Activated CD4-positive, CD25-positive, alpha-beta regulatory T cell treated with anti-CD3 and anti-CD28 coated beads, Interleukin-2, amount 50 U/mL, for 16 hours (primary cell): ENCODE measurements at places on chromosomes 13 and 19.

DNA sequence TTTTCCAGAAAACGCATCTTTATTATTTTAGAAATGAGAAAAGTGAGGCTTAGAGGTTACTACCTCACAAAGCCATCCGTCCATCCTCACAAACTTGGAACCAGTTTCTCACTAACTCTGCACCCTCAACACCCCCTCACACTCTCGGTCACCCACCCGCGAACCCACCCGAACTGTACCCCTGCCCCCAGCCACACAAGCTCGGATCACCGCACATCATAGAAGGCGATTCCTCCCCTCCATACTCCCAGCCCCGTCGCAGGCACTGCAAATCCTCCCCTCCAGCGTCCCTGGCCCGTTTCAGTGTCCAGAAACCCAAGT, 238 bp downstream of the ZNF260 start:
- DNase-seq = no peak

- DNase-seq = no peak
Measured at GRCh38 chr19:45852145-45852750, 10.7 kb downstream of the SYMPK start.

GRCh38 chr13:90846936-90847335, 500.6 kb upstream of the MIR17HG start:
- no peak for DNase-seq

- DNase-seq = no peak
Measured at GRCh38 chr13:69028936-69029335, 1078.7 kb upstream of the ATXN8OS start.

DNA sequence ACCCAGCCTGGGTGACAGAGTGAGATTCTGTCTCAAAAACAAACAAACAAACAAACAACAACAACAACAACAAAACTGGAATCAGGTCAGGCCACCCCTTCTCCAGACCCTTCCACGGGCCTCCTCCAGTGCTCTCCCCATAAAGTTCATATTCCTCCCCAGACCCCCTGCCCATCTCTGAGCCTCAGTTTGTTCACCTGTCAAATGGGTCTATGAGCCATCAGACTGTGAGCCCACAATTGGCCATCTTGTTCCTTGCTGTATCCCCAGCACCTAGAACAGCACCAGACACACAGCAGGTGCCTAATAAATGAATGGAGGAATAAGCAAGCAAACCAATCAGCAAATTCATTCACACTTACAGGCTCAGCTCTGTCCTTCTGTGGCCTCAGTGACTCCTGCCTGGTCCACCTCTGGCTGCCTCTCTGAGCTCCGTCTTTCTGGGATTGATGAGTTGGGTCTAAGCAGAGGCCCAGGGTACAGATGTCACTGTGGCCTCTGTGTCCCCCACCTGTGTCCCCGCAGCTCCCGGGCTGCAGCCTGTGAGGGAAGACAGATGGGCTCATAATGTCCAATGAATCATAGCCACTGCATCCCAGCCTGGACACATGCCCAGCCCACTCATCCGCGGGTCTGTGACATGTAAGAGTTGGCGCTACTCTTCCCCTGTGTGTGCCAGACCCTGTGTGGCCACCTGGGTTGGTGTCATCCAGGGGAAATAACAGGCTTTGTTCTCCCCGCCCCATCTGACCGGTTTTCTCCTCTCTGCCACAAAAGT, 19.6 kb upstream of the PTPRS start:
- DNase-seq = no peak

DNA sequence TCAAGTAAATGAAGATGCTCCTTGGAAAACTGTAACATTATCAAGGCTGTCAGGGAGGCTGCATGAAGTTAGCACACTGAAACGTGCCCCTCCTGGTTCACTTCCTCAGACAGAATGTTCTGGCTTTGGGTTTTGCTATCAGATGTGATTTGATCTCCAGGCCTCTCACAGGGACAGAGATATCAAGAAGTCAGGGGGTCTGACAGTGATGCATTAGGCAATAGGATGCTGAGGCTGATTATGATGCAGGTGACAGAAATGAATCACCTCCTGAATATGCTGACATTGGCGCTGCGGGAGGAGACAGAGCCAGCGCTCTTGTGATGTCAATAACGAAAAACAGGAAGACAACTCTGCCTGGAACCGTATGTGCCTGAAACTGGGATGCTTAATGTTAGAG, 278.5 kb downstream of the DCT start:
- DNase-seq = no peak

GRCh38 chr13:48489666-48490065, 43.2 kb downstream of the RCBTB2 start:
- DNase-seq = no peak

DNA sequence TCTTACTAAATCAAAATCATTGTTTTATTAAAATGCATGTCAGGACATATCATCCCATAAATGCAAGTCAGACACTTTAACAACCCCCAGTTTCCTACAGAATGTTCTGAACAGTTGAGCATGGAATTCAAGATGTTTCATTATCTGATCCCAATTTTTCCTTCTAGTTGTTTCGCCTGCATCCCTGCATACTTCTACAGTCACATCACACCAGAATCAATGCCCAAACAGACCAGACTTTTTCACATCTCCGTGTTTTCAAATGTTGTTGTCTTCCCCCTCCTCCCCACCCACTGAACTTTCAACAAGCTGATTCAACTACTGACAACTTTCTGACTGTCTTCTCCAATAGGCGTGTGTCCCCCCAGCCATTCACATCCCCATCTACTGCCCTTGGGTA, 48.6 kb downstream of the LHFPL6 start:
- no peak for DNase-seq

DNA sequence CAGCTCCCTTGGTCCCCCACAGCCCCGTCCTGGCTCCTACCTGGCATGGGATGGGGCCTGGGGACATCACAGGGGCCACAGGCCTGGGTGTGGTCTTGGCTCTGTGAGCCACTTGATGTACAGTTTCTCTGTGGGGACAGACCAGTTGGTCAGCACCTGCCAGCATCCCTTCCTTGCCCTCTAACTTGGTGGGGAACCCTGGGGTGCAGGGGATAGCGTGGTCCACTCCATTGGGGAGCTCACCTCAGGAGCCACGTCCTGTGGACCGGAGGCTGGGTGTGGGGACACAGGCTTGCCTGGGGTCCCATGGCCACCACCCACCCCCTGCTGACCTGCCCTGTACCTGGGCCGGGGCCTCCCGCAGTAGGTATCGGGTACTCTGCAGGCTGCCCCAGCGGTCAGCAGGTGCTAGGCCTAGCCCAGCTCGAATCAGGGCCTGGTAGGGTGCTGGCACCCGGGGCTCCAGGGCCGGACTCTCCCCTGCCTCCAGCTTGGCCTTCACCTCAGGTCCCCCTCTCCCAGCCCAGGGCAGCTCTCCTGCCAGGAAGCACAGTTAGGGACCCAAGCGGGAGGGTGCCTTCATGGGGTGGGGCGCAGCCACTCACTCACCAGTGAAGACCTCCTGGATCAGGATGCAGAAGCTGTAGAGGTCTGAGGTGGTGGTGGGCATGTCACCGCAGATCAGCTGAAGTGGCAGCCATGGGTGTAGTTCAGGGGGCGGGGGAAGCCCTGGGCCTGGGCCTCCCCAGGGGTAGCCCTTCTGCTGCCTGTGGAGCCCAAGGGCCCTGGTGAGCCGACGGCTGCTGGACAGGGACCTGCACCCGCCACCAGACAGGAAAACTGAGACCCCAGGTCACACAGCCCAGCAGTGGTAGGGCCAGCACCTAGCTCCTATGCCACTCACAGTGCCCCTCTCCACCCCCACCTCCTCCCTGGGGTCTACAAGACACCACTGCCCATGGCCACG, 14.9 kb downstream of the ARHGAP33 start:
- DNase-seq = no peak

DNA sequence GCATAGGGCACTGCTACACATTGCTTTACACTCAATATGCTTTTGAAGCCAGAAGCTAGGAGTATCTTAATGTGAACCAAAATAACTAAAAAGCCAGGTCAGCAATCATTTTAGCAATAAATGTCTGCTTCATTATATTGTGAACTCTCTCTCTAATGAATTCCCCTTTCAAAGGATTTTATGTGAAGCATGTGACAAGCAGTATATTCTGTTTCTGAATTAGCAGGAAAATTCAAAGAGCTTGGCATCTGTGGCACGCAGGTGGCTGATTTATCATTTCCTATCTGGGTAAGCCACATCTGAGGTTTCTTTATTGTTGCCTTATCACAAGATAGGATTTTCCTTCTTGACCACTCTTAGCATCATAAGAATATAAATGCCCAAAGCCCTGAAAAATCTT, 56.8 kb upstream of the KLF12 start:
- no peak for DNase-seq

DNA sequence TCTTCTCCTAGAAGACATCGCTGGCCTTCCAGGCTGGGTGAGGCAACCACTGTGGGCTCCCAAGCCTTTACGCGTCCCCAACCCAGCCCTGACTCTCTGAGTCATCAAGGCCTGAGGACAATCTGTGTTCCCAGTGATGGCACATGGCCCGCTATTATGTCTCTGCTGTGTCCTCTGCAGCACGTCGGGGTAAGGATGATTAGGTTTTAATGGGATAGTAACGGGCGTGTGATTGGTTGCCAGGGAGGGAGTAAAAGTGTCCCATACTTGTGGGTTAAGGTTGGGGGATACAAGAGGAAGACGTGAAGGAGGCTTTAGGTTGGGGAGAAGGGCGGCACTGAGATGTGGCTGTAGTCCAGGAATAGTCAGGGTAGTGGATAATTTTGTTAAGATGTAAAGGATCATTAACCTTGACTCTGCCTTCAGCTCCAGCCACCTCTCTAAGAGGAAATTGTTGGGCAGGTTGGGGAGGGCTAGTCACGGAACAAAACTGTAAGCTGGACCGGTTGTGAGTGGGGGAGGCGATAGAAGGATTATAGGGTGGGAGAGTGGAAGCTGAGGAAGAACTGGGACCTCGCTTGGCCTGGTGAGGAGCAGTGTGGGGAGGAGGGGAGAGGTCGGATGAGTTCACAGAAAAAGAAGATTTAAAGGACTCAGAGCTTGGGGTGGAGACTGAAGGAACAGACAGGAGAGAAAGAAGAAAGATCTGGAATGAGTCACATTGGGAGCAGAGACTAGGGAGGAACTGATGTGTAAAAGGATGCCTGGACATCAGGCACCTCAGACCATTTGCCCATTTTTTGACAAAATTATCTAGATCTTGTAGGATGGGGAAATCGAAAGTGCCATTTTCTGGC, 27.9 kb upstream of the IGFL1 start:
- DNase-seq = no peak

- DNase-seq = no peak
Measured at GRCh38 chr13:46555722-46556417, 2.9 kb downstream of the LRCH1 start.

DNA sequence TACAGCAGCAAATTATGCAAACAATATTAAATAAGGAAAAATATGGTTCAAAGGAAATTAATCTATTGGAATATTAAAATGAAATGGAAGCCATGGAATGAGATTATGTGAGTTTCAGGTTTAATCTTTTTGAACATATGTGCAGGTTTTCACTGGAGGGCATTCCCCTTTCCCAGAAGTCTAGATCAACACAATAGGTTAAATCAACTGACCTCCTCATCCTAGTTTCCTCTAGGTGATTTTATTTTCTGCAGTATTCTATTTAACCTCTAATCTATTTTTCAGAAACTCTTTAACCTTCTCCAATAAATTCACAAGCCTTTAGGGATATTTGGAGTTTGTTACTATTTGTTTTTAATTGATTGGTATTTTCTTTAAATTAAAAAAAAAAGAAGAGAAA, 2657.6 kb upstream of the PCDH20 start:
- DNase-seq = no peak

GRCh38 chr19:55362990-55363716, at the start of gene GARIN5B:
Gene GARIN5B, minus strand, starts transcription at chr19:55363260. Its CDS starts 194 bp downstream, at chr19:55363066.
- no peak for DNase-seq

DNA sequence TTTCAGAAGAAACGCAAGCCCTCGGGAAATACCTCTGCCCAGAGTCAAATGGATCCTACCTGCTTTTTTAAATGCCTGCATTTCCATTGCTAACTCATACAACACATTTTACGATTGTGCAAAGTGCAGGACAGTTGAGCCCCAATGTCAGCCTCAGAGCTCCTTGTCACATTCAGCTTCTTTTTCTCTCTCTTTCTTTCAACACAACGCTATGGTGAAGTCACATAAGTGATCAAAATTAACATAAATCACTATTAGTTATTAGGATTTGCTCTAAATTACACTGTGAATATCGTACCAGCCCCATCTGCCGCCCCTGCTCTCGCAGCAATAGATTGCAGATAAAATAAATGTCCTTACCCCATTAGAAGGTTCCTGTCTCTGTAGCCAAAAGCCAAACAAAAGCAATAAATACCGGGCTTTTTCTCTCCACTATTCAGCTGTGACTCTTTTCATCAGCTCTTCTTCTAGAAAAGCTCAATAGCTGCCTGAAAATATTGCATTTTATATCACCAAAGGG, 8.8 kb downstream of the POU4F1 start:
- no peak for DNase-seq

GRCh38 chr13:80496721-80497397, 155.9 kb upstream of the SPRY2 start:
- DNase-seq = no peak
